ENCODE measurements at places on chromosomes 7 and 10.

DNA sequence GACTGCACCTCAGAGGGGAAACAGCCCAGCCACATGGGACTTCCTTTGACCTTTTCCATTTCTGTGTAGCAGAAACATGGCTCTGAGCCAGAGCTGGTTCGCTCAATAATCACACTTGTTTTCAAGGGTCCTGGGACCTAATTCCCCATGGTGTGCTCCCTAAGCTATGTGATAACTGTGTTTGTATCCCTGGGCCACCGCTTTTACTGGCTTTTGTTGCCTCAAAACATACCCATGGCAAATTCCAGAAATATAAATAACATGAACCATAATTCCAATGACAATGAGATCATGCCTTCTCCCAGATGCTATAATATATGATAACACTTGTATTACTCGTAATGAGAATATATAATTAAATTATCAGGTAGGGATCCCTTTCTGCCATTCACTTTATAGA lies 196.4 kb downstream of the GFRA1 start:
- DNase-seq: no peak

DNA sequence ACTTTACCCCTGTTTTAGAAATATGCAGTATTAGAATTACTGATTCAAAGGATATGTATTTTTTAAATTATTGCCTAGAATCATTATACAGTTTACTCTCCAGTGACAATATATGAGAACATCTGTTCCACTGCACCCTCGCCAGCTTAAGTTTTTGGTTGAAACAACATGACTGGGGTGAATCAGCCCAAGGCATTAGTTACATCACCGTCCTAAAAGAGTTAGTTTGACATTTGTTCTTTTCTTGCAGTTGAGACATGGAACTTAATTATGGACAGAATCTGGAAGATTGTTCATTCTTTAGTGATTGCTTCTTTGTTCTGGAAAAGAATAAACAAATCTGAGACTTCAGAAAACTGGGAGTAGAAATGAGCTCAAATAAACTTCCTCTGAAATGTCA lies 167.3 kb upstream of the DKK1 start:
- no peak for DNase-seq

DNA sequence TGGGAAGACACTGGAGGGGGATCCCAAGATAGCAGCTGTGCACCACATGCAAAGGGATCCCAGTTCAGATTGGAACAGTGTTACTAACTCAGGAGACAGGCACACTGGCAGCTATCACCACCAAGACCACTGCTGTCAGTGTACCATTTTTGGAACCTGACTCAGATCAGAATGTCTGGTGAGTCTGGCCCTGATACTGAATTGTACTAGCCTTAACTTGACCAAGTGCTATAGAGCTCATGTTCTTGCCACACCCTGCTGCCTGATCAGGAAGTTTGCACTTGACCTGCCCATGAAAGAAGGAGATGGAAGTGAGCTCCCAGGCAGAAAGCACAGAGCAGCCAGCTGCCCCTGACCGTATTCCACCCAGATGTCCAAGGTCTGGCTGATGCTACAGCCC lies 4.8 kb upstream of the PRRT4 start:
- no peak for DNase-seq

DNA sequence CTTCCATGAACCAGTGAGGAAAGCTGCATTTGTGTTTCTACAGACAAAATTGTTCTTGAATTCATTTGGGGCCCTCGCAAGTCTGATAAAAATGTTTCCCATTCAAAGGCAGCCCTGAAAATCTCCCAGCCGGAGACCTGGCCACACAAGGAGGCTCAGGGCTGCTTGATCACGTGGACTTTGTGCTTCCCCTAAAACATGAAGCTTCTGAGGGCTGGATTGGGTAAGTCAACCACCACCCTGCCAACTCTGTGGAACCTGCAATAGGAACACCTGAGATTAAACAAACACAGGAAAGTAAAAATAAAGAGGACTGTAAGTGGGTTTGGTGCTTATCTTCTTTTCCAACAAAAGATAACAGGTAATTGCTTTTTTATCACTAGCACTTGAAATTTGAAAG lies 133.8 kb downstream of the C10orf90 start:
- no peak for DNase-seq

- no peak for DNase-seq
These were observed 89.1 kb downstream of the CELF2 start for GRCh38 chr10:11106621-11107374.

DNA sequence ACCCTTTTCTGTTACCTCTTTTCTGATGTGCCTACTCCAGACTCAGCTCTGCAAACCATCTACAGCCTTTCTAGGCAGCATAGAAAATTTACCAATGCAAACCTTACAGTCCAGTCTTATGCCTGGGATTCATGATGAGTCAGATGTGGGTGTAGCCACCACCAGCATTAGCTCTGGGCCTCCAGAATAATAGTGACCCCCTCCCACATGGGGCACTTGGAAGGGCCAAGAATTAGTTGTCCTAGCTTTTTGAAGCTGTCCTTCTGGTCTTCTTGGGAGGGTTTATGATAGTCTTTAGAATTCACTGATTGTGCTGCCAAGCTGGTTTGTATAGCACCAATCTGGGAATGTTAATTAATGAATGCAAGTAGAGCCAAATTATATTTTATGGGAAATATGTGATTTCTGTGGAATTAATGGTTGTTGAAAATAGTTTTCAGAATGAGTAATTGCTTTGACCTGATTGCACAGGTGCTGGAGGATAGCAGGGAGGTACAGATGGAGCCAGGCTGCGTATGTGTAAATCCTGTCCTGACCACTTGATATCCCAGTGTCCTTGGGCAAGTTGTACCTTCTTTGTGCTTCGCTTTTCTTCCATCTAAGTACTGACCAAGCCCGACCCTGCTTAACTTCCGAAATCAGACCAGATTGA lies 94.8 kb downstream of the CPED1 start:
- no peak for DNase-seq

GRCh38 chr7:69702357-69702756 lies 104.1 kb downstream of the AUTS2 start:
- DNase-seq: no peak

DNA sequence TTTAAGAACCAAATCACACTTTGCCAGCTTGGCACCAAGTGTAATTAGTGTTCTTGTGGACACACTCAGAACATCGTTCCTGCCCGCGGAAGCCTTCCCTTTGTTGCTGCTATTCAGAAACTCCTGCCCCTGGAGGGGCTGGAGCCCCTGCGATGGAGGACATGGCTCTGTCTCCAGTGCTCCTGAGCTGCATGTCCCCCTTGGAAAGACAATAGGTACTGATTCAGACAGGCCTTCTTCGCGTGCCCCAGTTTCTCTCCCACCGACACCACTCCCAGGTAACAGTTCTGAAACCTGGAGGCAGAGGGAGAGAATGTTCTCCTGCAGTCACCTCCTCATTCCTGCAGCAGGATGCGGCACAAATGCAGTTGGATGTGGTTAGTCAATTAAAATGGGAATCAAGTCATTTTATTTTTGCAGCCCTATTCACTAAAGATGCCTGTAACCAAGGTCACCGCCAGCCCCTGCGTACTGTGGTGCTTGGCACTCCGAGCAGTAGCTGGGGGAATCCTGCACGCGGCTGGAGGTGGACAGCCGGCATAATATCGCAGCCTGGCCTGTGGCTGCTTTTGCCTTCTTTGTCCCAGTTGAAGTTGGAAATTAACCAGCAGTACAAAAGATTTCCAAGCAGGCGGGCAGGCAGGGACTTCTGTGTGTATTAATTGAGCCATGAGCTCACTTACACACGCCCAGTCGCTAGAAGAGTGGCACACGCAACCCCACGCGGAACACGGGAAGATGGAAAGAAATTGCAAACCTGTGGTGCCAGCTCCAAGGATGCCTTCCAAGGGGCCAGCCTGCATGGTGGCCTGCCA lies 205.7 kb downstream of the EBF3 start:
- no peak for DNase-seq

GRCh38 chr10:71585564-71586290 lies 133.9 kb downstream of the C10orf105 start:
- no peak for DNase-seq

GRCh38 chr7:140327261-140327661 lies 71.1 kb downstream of the SLC37A3 start:
- no peak for DNase-seq

DNA sequence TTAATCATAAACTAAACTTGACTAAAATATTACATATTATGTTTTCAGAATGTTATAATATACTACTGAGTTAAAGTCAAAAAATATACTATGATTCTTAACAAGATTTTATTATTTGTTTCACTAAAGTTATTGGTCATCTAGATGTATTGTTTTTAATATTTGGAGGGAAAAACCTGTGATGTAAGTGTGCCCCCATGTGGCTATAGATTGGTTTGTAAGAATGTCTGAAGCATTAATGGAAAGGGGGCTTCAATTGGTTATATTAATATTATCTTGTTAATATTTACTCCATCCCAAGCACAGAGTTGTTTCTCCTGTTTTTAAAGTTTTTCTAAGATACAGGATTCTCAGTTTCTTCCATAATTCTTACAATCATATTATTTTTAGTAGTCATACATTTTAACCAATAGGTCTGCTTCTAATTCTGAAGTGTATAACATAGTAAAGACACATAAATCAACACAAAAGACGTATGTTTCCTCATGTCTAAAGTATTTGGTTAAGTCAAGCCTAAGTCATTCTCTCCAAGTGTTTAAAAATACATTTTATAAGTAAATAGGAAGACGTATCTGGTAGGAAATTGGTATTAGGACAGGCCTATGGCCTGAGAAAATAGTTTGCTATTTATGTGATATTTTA lies 58.0 kb downstream of the GNAT3 start:
- DNase-seq: no peak

DNA sequence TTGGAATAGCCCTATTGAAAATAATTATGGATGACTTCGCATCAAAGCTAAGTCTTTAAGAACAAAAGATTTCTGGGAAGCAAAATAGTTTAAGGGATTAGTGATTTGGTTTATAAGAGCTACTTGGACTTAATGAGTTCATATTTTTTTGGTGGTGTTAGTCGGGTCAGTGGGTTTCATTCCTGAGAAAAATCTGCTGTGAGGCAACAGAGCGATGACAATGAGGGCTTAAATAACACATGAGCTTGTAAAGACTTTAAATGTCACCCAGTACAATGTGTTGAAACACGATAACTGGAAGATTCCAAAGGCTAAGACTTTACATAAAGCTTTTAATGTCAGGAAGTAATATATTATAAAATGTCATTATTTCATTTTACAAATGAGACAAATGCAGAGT lies 178.8 kb downstream of the ARL4A start:
- no peak for DNase-seq

Data from activated CD4-positive, alpha-beta T cell treated with anti-CD3 and anti-CD28 coated beads for 4 hours (primary cell).